ENCODE measurements at places on chromosomes 7 and 10.

- no peak for DNase-seq
Observed at GRCh38 chr10:58712982-58713381, 200.3 kb downstream of the BICC1 start.

GRCh38 chr7:128236924-128237586, 4.0 kb upstream of the LEP start:
- no peak for DNase-seq

DNA sequence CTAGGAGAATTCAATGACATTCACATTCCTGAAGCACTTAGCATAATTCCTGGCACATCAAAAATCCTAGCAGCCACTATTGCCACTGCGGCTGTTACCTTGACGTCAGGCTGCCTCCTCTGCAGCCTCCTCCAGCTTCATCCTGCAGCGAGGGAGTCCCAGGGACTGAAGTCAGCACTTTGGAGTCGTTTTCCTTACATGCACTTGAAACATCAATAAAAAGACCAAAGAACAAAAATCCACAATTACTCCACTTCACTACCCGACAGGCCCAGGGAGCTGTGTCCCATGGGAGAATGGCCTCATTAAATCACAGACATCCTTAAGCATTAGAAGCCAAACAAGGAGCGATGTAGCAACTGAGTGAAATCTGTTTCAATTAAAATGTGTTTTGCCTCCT, 48.6 kb upstream of the NANOS1 start:
- DNase-seq = no peak

DNA sequence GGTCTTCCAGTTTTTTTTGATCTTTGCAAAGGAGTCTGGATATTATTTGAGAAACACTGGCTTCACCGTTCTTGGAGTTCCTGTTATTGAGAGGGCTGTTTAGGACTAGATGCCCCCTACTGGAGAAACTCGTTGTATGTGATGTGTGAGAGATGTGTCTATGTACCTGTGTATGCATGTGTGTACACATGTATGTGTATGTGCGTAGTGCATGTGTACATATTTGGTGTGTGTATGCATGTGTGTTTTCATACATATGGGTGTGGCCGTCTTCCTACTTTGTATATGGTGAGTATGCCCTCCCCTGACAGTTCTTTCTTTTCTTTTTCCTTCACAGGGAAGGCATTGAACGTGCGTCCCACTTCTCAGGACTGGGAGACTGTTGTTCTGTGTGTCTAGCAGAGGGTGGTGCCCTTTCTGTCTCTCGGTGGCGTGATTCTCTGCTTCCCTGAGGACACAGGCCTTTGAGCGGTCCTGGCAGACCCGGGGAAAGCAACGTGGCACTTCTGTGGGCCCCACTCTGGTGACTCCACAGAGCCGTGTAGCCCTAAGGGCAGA, 3.0 kb upstream of the CALHM3 start:
- DNase-seq = no peak

DNA sequence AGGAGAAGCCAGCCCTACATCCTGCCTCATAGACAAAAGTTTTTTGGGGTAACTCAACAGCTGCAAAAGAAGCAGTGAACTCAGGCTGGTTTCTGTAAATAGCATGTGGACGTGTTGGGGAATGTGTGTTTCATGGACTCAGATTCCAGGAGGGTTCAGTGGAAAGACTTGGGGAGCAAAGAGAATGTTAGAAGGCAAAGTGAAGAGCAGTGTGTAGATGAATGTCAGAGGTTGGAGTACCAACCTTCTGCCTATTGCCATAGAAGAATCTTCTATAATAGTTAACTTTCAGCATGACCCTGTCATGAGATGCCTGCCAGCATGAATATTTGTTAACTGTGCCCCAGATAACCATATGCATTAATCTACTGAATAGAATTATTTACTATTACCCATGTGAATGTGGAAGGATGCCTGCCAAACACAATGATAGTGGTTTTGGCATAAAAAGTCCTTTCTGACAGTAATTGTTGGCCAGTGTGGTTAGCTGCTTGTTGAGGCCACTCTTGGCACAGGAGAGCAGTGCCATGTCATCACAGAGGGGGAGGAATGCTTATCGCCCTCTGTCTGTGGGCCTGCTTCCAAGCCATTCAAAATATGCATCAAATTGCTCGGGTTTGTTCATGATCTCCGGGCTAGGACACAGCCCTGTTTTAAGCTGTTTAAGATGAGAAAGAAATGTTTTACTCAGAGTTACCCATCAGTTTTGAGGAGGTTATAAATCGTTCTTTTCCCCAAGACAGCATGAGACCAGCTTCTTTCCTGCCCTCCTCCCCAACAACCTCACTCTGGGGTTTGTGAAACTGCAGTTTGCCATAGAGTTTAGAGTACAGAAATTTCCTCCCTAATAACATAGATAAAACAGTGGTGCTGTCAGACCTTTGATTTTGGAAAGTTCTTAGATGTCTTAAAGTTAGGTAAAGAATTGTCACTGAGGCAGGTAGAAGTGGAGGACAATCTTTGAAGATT, 165.3 kb downstream of the WNT2 start:
- no peak for DNase-seq

DNA sequence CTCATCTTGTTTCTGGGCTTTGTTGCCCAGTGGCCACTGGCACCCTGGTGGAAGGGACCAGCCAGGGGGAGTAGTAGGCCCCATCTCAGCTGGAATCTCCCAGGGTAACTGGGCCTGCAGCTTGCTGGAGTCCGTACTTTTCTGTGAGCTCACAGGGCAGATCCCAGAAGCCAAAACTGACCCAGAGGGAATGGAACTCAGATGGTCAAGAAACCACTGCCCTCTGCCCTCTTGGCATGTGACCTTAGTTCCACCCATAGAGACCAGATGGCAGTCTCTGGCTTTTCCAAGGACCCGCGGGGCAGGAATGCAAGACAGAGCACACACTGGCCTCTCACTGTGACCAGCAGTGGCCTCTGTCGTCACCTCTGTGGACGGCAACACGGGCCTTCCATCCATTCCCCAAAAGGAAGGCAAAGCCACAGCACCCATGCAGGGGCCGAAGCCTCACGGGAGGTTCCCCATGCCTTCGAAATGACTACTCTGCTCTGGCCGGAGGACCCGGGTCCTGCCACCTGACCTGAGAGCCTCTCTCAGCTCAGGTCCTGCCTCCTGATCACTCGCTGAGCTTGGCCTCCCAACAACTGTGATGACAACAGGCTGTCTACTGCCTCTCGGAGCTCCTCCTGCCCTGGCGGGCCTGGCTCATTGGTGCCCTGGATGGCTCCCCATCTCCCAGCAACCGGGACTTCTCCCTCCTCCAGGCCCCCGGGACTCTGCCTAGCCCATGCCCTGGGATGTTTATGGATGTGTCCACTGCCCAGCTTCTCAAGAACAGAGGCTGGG, 29.9 kb downstream of the MYL10 start:
- DNase-seq = no peak

GRCh38 chr7:150949971-150950491, 28.1 kb downstream of the KCNH2 start:
- DNase-seq = no peak

DNA sequence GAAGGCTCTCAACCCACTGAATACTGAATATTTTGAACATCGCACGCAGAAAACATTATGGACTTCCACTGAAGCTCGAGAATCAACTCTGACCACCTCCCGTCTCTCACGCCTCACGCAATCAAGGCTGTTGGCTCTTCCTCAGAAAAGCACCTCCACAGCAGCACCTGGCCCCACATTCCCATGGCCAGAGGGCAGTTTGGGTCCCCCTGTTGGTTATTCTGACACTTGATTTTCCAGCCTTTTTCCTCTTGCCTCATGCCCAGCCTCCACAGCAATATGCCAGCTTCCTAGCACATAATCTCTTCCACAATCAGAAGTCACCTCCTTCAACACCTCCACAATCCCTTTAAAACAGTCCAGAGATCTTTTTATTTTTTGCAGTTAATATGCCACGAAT, 55.9 kb downstream of the SVOPL start:
- DNase-seq = no peak

- no peak for DNase-seq
Observed at GRCh38 chr7:26468625-26469024, 177.0 kb downstream of the SNX10 start.

GRCh38 chr10:97538411-97538810, 34.2 kb upstream of the ANKRD2 start:
- DNase-seq = no peak

- DNase-seq = no peak
Observed at GRCh38 chr7:13288516-13288915, 601.1 kb downstream of the ARL4A start.

DNA sequence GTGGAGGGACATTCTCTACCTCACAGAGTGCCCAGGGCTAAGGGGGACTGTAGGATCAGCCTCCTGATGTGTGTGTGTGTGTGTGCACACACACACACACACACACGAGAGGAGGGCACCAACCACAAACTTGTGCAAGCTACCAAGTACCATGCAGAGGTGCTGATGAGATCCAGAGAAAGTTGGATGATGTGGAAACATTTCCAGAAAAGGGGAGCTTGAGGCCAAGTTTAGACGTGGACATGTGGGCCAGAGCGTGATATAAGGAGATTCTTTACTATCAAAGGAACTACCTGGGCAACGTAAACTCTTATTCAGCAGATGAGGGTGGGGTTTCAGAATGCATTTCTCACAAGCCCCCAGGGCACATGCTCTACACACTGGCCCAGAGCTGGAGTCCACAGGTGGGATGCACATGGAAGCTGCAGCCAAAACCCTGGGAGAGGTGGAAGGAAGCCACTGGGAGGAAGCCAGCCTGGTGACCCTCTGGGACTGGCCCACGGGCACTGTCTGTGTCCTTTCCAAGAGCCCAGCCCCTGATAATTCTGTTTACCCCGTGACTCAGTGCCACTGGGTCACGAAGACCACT, 53.5 kb downstream of the DLG5 start:
- no peak for DNase-seq

- no peak for DNase-seq
Observed at GRCh38 chr10:78578929-78579328, 489.8 kb upstream of the ZMIZ1 start.

DNA sequence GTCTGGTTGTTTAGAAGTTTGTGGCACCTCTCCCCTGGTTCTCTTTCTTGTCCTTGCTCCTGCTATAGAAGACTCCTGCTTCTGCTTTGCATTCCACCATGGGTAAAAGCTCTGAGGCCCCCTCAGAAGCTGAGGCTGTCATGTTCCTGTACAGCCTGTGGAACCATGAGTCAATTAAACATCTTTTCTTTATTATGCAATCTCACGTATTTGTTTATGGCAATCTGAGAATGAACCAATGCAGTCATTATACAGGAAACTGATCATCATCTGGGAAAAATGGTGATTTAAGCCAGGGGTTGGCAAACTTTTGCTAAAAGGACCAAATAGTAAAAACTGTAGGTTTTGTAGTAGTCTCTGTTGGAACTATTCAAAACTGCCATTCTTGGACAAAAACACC, 175.4 kb downstream of the CSTF2T start:
- DNase-seq = no peak

- DNase-seq = no peak
Observed at GRCh38 chr7:99465421-99465768, 572 bp downstream of the ATP5MF start.

DNA sequence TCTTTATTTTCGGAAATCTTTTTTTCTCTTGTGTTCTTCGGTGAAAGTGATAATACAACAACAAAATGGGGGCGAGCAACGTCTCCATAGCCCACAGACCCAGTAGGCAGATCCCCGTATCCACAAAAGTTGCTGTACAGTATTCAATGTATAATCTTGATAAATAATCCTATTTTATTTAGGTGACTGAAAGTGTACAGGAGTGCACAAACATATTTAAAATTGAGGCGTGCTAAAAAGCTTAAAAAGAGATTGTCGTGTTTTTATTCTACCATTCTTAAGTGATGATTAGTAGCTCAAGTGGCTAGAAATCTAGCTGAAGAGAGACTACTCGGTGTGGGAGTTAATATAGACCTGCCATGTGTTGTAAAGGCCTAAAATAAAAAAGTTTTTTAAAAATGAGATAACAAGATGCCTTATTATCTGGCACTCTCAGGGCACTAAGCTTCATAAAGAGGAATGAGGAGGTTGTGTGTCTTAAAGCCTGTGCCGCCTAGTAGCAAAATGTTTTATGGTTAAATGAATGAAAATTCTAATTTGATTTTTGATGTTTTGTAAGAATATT, 1.6 kb downstream of the CAPZA2 start:
- no peak for DNase-seq

DNA sequence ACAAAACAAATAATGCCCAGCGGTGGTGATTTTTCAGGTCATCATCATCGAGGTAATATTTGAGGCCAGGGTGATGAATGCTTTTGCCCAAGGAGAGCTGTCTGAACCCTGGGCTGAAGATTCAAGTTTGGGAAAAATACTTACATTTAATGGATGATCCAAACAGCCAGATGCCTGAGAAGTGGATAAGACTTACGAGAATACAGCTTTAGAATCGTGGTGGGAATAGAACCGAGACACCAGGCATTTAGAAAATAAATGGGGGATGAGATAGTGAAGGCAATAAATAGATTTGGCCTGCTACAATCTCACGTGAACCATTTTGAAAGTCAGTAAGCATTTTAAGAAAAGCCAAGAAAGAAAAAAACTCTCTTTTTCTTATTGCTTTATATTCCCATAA, 12.2 kb upstream of the PROSER2 start:
- no peak for DNase-seq

DNA sequence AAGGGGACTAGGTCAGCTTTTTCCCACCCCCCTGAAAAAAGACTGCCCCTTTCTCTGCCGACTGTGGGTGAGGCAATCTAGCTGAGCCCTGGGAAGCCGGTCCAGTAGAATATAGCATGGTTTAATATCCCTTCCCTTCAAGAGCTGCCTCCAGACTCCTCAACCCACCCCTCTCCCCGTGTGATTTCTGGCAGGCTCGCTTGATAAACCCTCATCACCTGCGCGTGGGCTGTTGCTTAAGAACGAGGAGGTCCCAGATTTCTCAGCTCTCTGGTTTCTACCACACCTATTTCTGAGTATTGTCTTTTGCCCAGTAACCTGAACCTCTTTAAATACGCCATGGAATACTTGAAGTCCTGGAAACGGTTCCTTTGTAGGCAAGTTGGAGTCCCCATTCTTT, 2.0 kb upstream of the LRRC4 start:
- no peak for DNase-seq

- no peak for DNase-seq
Observed at GRCh38 chr7:47392241-47392759, 189.6 kb downstream of the TNS3 start.

DNA sequence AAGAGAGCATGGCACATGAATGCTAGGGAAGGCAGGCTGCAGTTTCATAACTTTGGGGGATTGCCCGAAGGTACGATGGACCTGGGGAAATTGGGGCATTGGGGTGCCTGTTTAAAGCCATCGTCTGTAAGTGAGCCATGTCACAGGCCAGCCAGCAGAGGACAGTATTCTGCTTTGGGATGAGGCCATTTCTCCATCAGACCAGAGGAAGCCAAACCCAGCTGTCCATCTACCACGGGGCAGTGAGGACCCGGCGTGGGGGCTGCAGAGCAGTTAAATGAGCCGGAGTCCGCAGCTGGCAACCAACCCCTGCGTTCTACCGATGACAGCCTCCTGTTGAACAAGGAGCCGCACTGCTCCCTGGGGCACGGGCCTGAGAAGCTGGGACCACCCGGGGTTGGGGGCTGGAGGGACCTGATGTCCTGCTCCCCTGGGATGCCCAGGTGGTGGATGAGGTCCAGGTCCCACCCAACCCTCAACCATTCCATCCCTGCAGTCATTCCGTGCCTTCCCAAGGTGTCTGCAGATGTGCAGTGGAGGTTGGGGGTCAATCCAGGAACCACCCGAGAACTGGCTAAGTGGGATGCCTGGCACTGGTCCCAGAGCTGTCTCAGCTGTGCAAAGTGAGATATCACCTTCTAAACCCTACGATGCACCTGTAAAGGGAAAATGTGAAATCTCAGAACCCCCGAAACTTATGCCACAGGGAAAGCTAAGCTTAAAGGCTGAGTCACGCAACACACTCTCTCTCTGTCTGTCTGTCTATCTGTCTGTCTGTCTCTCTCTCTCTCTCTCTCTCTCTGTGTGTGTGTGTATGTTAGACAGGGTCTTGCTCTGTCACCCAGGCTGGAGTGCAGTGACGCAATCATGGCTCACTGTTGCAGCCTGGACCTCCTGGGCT, 12.1 kb upstream of the RHBDD2 start:
- DNase-seq = no peak

Data from stimulated activated CD8-positive, alpha-beta memory T cell treated with anti-CD3 and anti-CD28 coated beads, Interleukin-4, amount 100 ng/mL, for 4 hours (primary cell).